ENCODE measurements at places on chromosomes 7 and 10.

GRCh38 chr7:55452971-55453370 lies 87.8 kb downstream of the LANCL2 start:
- no peak for DNase-seq

- DNase-seq: peak; percentile 94
Measured at GRCh38 chr7:133853706-133854276, 273.3 kb upstream of the LRGUK start.

DNA sequence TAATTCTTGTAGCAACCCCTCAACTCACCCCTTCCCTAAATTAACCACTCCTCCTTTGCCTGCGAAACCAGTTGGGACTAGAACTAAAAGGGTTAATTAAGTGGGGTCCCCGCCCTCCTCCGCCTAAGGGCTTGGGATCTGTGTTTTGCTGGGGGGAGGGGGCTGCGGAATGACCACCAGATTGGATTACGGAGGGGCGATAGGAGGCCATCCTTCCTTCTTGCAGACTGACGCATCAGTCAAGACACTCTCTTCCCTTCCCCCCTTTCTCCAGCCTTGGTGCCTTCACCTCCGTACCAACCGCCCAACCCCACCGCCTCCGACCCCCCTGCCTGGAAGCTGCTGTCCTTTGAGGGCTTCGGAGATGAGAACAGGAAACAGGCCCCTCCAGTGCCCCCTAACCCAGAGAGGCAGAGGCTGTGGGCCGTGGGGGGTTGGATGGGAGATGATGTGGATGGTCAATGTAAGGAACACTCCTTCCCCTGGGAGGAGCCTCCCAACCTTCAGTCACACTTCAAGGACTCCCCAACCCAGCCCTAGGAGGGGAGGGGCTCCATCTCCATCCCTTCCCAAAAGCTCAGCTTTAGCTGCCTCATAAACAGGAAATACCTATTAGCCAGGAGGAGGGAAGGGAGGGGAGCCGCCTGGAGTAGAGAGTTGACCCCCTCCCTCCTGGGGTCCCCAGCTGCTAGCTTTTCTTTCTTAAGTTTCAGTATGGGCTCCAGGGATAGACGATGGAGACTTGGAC lies 997 bp upstream of the LDB1 start:
- peak; percentile 82 for DNase-seq

DNA sequence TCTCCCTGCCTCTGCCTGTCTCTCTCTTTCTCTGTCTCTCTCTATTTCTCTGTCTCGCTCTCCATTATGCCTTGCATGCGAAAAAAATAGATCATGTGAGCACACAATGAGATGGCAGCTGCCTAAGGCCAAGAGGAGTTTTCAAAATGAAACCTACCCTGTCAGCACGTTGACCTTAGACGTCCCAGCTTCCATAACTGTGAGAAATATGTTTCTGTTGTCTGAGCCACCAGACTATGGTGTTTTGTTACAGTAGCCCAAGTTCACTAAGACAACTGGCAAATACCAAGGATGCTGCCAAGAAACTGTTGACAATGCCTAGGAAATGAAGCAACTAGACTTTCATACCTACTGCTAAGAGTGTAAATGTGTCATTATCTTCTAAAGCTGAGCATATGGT lies 70.6 kb upstream of the PLXDC2 start:
- peak; percentile 34 for DNase-seq

GRCh38 chr10:46090258-46090812 lies 44.3 kb upstream of the MSMB start:
- no peak for DNase-seq

- peak; percentile 29 for DNase-seq
Measured at GRCh38 chr7:12683678-12684585, 3.5 kb upstream of the ARL4A start.

DNA sequence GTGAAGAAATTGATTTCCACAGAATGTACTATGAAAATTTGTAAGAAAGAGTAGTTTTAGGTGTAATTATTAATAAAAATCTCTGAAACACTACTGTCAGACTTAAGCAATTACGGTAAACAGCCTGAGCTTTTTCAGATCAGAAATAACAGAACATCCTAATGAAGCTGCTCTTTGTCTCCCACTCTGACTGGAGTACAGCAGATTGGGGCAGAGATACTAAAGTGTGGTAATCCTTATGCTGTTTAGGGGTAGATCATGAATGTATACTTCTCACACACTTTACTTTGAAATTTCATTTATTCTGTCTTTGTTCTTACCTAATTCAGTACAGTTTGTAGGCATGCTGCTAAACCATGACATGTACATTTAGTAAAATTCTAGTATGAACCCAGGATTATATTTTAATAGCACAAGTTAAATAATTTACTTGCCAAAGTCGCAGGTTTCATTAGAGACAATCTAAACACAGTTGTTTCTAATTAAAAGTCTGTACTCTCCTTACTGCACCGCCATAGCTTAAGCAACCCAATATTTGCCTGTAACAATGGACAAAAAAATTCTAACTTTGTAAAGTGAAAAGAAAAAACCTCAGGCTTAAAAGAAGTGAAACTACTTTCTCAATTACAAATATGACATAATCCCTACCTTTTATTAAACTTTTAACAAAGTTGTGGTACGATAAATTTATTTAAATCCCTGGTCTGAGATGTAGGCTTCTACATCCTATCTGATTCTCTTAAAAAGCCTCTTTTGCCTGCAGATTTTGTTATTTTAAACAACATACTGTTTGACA lies 88.8 kb downstream of the KMT2E start:
- DNase-seq: peak; percentile 39

DNA sequence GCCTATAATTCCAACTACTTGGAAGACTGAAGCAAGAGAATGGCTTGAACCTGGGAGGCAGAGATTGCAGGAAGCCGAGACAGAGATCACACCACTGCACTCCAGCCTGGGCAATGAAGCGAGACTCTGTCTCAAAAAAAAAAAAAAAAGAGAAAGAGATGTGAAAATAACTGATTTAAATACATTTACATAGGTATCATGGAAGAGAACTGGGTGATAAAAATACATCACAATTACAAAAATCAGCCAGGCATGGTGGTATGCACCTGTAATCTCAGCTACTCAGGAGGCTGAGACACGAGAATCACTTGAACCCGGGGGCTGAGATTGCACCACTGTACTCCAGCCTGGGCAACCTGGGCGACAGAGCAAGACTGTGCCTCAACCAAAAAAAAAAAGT lies 19.8 kb downstream of the NANOS1 start:
- no peak for DNase-seq

- no peak for DNase-seq
Measured at GRCh38 chr7:19202599-19202998, 57.4 kb upstream of the FERD3L start.

DNA sequence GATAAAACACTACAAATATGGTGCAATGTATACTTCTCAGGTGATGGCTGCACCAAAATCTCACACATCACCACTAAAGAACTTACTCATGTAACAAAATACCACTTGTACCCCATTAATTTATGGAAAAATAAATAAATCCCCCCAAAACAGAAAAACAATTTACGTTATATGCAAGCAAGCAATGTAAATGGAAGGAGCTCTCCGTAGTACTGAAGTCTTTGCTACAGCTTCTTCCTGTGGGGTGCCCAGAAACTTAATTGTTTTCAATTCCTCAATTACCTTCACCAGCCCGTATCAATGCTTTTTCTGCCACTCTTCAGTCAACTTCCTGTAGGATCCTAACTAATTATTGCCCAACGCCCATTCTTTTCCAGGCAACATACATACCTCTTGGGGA lies 138.1 kb downstream of the RELN start:
- DNase-seq: no peak

DNA sequence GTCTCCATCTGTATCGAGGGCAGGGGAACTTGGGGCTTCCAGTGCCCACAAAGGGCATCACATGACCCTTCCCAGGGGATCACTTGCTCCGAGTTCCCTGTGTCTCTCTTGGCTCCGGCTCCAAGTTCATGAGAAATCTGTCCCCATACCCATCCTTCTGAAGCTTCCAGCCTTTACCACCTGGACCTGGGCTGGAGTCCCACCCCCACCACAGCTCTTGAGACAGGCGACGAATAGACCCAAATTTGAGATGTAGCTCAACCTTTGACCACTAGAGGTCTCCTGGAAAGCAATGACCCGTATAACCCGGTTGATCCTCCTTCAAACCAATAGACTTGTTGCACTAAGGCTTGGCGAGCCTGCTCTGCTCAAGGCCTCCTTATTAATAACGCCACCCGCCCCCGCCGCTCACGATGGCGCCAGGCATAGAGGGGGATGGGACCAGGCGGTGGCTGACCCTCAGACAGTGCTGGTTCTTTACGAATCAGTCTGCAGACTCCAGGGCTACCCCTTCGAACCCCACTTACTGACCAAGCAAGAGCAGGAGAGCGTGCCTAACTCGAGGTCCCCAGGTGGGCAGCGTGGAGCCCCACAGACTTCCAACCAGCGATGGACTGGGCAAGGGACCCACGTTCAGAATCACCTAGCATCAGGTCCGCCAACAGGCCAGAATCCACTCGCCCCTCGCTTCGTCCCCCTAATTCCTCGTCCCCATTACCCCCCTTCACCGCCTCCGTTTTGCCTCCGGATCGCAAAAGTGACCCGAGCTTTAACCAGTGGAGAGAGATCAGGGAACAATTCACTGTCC lies 4.4 kb upstream of the ARID5B start:
- peak; percentile 28 for DNase-seq

DNA sequence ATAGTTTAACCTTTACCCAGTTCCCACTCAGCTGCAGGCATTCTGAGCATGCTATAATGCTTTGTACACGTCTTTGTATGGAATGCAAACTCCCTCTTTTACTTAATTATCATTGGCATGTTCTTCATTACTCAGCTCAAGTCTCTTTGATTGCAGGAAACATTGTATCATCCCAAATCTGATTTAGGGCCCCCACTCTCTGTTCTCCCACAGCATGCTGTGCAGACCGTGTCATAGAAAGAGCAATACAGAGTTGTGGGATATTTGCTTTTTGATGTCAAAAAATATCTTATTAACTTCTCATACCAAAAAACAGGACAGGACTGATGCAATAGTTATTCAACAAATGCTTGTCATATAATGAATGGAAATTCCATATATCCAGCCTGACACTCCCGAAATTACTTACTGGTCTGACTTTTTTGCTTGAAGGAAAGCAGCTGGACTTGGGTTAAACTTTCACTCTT lies 1081.5 kb upstream of the C7orf33 start:
- DNase-seq: peak; percentile 2

- DNase-seq: peak; percentile 78
Measured at GRCh38 chr7:82805527-82805960, 357.1 kb downstream of the PCLO start.

DNA sequence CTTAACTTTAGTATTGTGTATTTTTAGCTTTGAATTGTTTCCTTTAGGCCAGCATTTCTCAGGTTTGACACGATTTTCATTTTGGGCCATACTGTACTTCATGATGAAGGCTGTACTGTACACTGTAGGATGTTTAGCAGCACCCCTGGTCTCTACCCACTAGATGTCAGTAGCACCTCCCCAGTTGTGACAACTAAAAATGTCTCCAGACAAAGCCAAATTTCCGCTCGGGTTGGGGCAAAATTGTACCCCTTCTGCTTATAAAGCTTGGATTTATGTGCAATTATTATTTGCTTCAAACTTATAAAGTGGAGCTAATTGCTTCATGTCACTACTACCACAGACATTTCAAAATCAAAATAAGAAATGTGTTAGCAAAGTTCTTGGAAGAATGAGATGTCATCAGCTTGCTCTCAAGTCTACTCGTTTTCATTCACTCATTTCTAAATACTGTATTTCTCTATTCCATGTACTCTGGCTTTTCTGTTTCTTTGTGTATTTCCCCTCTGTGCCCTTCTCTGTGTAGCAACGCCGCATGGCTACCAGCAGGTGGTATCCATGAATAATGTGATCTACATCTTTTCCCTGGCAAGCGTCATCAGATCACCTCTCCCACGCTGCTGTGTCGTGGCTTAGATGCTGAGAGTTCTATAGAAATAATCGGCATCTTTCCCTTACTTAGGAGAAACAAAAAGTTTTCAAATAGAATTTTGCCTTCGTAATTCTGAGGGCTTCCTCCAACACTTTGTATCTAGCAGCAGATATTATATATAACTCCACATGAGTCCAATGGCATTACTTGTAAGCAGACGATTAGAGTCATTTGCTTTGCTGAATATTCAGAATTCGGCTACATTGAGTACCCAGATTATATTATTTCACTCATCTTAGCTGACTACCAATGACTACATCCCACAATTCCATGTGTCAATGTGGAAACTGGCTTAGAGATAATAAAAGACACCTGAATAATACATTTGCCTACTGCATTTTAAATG lies 47.8 kb upstream of the CALCR start:
- no peak for DNase-seq

DNA sequence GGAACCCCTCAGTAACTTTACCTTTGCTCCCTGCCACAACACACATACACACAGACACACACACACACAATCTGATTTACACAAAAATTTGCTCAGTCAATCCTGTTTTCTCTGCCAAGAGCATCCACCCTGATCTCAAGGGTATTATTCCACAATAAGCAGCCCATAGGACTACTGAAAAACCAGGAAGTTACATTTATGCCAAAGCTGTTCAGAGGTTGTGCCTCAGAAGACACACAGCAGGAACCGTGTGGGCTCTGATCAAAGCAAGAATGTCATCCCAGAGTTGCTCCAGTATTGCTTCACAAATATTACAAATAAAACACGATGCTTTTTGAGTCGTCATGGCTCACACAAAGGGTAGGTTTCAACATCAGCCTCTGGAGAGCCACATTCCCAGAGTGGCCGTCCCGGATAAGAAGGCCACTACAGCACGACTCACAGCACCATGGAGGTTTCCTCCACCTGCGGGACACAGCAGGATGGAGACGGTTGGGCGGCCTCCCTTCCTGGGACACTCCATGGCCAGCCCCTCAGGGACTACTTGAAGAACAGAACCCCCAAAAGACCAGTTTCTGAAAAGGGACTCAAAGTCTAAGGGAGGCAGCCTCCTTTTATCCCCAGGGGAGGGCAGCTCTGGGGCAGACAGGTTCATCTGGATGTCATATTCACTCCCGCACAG lies 1.6 kb downstream of the AIFM2 start:
- peak; percentile 97 for DNase-seq

GRCh38 chr7:150340024-150340749 lies 1.2 kb downstream of the RARRES2 start:
- DNase-seq: peak; percentile 12

DNA sequence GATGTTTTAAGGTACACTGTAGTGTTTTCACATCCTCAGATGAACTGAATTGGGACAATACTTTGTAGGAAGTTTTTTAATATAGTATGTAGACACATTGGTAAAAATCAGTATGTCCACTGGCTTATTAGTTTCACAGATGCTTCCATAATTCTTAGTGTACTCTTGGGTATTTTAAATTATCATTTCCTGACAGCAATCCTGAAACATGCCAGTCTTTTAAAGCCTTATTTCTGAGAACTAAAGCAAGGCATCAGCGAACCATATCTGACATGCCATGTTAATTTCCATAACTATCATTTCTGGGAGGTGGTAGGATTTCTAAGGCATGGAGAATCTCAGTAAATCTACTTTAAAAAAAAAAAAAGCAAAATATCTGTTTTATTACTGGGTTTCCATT lies 266.4 kb downstream of the ADK start:
- no peak for DNase-seq

GRCh38 chr10:125824736-125825135 lies 1.4 kb downstream of the BCCIP start:
- no peak for DNase-seq
